ENCODE measurements at places on chromosomes 12 and 14.

- no peak for DNase-seq
Observed at GRCh38 chr12:41287500-41288141, 99.5 kb downstream of the PDZRN4 start.

GRCh38 chr12:93762059-93762719 lies 85.0 kb downstream of the CRADD start:
- no peak for DNase-seq

- DNase-seq, result no peak
Observed at GRCh38 chr14:72726444-72726843, 167.5 kb downstream of the DPF3 start.

DNA sequence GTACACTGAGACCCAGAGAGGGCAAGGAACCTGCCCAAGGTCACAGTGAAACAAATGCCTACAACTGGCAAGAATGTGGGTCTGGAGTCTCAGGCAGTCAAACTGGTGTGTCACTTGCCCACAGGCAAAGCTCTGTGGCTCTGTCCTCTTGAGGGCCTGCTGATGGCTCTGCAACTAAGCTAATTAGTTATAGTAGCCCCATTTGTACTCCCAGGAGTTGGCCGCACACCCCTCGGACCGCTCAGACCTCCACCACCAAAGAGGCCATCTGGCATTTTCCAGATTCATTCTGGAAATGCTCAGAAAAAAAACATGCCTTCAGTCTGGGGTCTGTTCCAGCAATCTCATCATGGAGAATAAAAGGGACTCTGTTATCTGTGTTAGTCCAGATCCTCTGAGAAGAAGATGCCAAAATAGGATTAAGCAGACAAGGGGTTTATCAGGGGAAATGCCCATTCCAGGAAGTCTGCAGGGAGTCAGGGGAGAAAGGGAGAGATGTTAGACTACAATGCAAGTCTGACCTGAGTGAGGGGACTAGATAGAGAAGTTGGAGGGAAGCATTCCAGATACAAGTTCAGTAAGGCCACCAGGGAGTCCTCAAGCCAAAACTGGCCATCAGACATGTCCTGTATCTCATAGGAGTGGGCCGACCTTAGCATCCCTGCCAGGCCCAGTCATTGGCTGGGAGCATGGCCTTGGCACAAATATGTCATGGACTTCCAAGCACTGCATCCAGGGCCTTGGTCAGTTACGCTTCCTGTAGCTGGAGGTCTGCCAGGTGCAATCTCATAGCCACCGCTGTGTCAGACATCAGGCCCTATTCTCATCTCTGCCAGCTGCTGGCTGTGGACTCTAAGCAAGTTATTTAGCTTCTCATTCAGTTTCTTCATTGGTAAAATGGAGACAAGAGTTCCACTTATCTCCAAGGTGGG lies 15.4 kb upstream of the OAS1 start:
- no peak for DNase-seq

- DNase-seq, result no peak
Observed at GRCh38 chr14:105914738-105915385, 388.5 kb downstream of the TMEM121 start.

GRCh38 chr14:102690509-102691286 lies 86.6 kb upstream of the TRAF3 start:
- DNase-seq, result no peak

DNA sequence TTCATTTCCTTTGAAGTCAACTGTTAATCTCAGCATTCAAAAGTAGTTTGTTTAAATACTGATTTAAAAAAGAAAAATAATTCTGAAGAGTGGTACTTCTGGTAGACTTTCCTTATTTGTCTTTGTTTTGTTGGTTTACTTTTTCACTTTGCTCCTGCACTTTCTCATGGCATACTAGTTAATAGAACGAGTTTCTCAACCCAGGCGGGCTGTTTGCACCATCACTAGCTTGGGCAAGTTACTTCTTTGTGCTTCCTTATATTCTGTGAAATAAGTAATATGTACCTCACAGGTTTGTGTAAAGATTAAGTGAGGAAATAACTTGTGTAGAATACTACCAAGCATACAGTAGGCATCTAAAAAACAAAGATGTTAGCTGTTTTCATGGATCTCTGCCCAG lies 45.5 kb downstream of the SLC38A6 start:
- DNase-seq, result no peak

- no peak for DNase-seq
Observed at GRCh38 chr14:103542605-103543088, 13.7 kb downstream of the TRMT61A start.

DNA sequence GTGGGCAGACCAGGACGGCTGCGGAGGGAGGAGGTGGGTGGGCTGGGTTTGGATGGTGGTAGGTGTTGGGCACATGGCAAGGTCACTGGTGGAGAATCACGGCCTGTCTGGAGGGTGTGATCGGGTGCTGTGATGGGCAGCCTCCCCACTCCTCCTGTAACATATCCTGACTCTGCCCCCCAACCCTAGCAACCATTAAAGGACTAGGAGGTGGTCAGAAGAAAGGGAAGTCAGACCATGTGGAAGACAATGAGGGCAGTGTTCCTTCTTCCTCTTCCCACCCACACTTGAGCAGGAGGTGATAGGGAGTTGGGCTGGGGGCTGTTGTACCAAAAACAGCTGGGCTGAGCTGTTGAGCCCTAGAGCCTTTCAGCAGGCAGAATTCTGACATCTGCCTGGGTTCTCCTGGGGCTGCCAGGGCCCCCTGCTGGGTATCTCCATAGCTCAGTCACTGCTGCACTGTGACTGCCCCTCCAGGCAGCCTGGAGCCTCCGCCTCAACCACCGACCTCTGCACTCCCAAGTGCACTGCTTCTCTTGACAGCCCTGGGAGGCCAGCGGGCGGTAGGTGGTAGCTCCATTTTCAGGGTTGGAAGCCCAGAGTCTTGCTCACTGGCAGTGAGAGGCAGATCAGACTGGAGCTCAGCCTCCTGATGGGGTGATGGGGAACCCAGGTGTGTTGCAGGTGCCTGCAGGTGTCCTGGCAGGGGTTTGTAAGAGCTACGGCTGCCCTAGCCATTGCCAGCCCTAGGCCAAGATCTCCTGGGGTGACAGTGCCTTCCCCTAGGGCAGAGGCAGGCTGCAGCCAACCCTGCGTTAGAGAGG lies 15.4 kb downstream of the VASH1 start:
- DNase-seq, result no peak

- no peak for DNase-seq
Observed at GRCh38 chr12:109753959-109754358, 40.3 kb downstream of the FAM222A start.

- no peak for DNase-seq
Observed at GRCh38 chr12:3116106-3116844, 39.1 kb downstream of the TSPAN9 start.

DNA sequence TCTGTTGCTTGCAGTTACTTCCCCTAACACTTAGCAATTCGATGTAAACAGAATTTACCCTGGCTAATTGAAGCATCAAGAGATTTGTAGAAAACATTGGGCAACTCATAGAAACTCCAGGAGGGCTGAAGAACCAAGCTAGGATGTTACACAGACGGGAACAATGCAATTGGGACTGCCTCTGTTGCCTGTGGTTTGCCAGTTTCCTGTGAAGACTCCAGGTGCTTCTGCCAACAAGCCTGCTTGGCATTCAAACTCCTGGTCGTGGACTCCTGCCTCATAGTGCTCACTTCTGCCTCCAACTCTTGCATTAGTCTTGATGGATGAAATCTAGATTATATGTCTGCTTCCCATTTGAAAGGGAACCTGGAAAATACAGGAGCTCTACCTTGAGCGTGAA lies 246.0 kb downstream of the BMP4 start:
- DNase-seq, result no peak

GRCh38 chr12:94149781-94150239 lies 1.4 kb downstream of the PLXNC1 start:
- DNase-seq, result no peak

DNA sequence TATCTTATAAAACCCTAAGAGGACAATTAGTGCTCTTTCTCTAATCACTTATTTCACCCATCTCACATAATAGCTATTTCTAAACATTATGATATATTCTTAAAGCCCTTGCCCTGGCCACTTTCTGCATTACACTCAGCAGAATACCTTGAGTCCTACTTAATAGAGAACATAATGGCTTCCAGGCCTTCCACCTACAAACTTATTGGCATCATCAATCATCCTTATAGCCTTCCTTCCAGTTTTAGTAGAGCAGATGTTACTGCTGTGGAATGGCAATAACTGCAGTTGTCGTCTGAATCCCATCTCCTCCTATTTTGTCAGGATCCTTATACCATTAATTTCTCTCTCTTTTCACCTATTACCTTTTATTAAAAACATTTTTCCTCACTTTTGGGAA lies 1127.4 kb downstream of the LRFN5 start:
- no peak for DNase-seq

- no peak for DNase-seq
Observed at GRCh38 chr12:98018836-98019235, 496.6 kb upstream of the TMPO start.

DNA sequence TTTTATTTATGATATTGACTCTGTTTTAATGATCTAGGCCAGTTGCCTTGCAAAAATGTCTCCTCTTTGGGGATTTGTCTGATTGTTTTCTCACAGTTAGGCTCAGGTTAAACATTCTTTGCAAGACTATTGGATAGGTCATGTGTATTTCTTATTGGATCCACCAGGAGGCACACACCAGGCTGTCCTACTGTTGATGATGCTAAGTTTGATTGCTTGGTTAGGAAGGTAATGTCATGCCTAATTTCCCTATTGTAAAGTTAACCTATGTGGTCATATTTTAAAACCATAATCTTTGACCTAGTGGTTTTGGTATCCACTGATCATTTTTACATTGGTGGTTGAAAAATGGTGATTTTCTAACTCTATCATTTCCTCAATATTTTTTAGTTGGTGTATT lies 137.1 kb downstream of the BRMS1L start:
- DNase-seq, result no peak
